ENCODE measurements at places on chromosomes 1 and 21.

- no peak for DNase-seq
These were observed 149.9 kb downstream of the ZNF326 start for GRCh38 chr1:90144820-90145219.

DNA sequence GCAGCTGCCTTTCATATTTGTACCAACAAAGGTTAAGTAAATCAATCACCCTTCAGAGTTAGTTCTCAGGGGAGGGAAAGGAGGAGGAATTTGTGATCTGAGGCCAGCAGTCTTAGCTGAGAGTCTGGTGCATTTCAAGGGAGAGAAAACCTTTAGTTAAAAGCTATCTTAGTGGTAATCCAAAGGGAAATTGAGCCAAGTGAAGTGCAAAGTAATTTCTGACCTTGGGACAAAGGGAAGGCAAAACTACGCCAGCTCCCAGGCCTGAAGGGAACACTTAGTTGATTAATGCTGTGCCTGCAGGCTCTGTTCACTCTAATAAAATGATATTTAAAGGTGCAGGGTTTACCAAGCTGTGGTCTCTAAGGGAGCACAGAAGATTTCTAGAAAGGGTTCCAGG lies 23.1 kb upstream of the FMOD start:
- DNase-seq: no peak

- peak; percentile 19 for DNase-seq
These were observed 116.3 kb upstream of the CACYBP start for GRCh38 chr1:174883409-174883808.

DNA sequence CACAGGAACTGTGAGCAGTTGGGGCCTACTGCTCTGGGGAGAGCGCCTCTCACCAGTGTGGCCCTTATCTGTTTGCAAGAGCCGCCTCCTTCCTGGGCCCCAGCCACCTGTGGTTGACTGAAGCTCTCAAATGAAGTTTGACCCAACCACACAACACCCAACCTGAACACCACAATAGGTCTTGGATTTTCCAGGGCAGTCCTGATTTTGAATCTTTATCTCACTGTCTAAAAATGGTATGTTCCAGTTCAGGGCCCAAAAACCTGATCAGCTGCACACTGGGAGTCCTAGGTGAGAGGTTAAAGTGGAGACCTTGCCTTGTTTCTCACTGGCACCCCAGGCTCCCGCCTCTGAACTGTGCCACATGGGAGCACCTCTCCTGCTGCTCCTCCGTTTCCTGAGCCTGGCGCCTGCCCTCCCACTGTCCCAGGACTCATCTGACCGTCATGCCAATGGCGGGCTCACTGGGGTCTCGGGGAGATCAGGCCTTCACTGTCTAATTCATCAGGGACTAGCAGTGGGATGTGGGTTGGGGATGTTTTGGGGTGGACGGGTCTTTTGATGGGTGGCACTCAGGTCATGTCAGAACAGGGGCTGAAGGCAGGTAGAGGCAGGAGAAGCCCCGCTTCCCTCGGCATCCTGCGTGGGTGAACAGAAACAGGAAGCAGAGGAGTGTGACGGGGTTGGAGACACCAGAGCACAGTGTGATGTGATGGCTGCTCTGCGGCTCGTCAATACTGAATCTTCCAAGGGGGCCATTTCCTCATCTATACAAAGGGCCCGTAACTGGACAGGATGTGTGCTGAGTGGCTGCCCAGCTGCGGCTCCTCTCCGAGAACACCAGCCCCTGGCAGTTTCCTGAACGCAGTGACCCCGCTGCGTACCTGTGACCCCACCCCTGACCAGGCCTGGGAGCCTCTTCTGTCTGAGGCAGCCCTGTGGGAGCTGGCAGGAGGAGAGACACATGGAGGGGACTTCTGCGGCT lies 59.6 kb upstream of the ITPKB start:
- no peak for DNase-seq

- no peak for DNase-seq
These were observed 90.1 kb upstream of the ROR1 start for GRCh38 chr1:63683759-63684158.

GRCh38 chr1:116313776-116314175 lies 59.3 kb upstream of the ATP1A1 start:
- DNase-seq: no peak

GRCh38 chr1:222928212-222928611 lies 113.4 kb downstream of the DISP1 start:
- DNase-seq: peak; percentile 43

DNA sequence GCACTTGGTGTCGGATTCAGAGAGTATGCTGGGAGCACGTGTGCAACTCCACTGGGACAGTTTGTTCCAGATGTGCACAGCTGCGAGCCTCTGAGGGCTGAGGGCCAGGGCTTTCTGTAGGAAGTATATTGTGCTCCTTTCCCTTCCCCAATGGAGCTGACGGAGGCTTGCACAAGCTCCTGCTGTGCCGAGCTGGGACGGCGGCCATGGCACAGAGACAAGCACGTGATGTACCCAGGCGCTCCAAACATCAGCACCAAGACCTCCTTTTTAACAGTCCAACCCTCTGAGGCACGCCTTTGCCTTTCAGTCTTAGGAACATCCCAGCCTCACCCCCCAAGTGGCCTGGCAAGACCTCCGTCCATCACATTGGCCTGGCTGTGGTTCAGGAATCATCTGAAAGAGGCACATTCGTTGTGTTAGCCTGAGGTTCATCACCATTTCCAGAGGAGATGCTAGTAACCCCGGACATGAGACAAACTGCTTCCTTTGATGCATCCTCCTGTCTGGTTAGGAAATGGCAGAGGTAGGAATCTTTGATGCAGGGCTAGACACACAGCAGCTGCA lies 339.2 kb upstream of the KAZN start:
- DNase-seq: no peak

GRCh38 chr1:218211241-218211640 lies 73.9 kb upstream of the RRP15 start:
- no peak for DNase-seq

- no peak for DNase-seq
These were observed 22.9 kb downstream of the LCA5L start for GRCh38 chr21:39422527-39423241.

DNA sequence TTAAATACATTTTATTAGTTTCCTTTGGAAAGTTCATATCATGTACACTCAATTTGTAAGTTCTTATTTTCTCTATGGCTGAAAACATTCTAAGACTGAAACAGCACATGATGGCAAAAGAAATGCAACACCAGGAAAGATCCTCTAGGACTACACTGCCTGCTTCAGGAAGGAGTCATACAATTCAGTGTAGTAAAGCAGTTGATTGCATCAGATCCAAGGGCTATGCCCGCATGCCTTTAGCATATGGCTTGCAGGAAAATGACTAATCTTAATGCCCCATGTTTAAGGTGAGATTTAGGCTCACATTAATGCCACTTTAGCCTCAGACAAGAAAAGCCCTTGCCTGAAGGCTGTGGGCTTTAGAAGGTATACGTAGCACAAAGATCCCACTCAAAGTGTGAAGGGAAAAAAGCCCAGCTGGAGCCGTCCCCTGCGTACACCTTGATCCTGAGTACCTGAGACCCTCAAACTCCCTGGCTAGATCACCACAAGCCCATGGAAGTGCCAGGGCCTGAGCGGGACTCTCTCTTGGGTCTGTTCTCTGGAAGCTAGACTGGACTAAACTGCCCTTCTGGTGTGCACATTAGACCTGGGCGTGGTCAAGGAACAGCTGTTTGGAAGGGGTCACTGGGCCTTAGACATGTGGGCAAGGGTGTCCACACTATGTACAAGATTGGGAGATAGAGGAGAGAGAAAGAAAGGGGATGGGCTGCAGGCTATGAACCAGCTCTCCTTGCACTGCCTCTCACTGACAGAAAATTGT lies 52.9 kb downstream of the ESRRG start:
- DNase-seq: peak; percentile 25

DNA sequence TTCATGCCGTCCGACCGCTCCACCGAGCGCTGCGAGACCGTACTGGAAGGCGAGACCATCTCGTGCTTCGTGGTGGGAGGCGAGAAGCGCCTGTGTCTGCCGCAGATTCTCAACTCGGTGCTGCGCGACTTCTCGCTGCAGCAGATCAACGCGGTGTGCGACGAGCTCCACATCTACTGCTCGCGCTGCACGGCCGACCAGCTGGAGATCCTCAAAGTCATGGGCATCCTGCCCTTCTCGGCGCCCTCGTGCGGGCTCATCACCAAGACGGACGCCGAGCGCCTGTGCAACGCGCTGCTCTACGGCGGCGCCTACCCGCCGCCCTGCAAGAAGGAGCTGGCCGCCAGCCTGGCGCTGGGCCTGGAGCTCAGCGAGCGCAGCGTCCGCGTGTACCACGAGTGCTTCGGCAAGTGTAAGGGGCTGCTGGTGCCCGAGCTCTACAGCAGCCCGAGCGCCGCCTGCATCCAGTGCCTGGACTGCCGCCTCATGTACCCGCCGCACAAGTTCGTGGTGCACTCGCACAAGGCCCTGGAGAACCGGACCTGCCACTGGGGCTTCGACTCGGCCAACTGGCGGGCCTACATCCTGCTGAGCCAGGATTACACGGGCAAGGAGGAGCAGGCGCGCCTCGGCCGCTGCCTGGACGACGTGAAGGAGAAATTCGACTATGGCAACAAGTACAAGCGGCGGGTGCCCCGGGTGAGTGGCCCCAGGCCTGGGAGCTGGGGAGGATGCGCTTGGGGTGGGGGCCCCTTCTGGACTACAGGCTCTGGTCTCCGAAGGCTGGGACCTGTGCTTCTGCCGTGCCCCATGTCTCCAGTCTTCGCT lies 1.1 kb downstream of the SKI start:
- no peak for DNase-seq

DNA sequence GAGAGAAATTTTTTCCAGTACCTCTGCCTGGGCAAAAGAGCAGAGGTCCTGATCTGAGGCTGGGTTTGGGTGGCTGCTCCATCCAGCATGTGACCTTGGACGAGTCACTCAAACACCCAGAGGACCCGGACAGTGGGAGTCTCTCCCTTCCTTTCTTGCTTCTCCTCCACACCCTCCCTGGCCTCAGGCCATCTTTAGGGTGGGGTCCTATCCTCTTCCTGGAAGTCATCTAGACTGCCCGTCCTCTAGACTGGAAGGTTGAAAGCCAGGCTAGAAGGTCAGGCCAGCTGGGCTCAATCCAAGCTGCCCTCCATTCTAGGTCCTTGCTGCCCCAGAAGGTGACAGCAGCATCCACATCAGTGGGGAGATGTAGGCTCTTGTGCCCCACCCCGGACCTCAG lies 599.5 kb downstream of the MATN1 start:
- DNase-seq: no peak

GRCh38 chr1:179984101-179984500 lies 29.5 kb downstream of the CEP350 start:
- no peak for DNase-seq

DNA sequence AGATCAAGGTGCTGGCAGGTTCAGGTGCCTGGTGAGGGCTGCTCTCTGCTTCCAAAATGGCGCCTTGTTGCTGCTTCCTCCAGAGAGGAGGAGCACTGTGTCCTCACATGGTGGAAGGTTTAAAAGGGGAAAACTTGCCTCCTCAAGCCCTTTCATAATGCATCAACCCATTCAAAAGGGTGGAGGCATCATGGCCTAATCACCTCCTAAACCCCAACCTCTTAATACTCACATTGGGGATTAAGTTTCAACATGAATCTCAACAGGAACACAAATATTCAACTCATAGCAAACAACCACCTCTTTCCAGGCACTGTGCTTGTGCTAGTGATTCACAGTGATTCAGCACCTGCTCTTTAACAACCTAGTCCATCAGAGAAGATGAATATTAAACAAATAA lies 4.2 kb downstream of the S100A12 start:
- DNase-seq: no peak

DNA sequence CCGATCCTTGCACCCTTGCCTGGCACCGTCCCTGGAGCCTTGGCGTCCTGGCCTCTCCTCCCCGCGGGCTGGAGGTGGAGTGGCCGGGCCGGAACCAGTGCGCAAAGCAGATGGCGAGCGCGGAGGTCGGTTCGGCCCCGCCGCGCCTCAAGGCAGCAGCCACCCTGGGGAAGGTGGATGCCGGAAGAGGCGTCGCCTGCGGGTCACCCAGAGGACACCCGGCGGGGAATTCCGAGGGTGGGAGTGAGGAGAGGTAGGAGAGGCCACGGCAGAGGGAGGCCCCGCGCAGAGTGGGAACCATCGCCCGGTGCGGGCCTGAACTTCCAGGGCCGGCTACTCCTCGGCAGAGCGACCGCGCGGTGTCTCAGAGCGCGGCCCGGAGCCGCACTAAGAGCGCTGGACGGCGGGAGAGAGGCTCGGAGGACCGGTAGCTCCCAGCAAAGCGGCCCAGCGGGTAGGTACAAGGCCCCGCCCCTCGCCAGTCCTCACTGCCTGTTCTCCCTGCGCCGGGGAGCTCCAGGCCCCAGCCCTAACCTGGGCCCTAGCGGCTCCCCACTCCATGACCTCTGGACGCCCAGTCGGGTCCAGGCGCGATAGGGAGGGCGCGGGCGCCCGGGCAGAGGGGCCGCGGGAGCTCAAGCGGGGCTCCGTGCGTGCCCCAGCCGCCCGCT lies at the start of gene RNF207:
Gene RNF207, plus strand, starts transcription at position 271 of the 671 bp plus-strand sequence. CDS start 417 bp downstream, outside the sequence.
- peak; percentile 73 for DNase-seq

DNA sequence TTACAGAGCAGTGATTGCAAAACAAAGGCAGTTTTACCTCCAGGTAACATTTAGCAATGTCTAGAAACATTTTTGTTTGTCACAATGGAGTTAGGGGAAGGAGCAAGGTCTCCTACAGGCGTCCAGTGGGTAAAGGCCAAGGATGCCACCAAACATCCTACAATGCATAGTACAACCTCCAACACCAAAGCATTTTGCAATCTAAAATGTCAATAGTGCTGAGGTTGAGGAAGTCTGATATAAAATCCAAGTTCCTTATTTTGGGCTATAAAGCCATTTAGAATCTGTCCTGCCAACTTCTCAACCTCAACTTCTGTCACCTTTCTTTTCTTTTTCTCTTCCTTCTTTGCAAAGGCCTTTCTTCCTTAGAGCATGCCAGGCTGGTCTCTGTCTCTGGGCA lies 111.2 kb downstream of the FASLG start:
- no peak for DNase-seq

DNA sequence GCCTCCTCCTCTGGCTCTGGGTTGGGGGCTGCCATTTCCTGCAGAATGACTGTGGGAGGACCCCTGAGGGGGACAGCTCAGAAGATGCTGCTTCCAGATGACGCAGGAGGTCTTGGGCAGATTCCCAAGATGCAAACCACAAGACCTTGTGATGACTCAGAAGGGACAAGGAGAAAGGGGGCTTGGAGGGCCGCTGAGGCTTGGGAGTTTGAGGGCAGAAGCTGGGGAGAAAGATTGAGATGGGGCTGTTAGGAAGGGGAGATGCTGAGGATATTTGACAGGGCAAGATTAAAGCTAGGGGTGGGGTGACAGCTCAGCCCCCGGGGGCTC lies 7.5 kb downstream of the PTPRU start:
- DNase-seq: no peak

- no peak for DNase-seq
These were observed 61.8 kb upstream of the PTGFRN start for GRCh38 chr1:116847688-116848531.

DNA sequence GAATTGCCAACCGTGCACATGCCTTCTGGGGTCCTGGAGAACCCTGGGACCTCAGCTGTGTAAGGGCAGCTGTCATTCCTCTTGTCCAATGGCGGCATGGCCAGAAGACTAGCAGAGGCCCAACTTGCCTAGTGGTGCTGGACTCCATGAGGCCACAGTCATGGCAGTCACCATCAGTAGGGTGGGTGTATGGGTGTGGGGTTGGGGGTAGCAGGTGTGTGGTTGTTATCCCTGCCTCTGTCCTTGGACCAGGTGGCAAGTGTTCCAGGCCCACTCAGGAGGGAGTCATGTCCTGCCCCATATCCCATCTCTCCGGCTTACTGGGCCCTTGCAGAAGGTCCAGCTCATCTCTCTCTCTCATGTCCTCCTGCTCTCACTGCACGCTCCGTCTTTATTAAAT lies 1596.2 kb downstream of the MRPL39 start:
- DNase-seq: peak; percentile 4
